ENCODE measurements at places on chromosomes 16 and 17. TPM values are rescaled to one million over a fixed set of nuclear protein-coding genes. Genes with fewer than 3 reads are reported as not detected.

DNA sequence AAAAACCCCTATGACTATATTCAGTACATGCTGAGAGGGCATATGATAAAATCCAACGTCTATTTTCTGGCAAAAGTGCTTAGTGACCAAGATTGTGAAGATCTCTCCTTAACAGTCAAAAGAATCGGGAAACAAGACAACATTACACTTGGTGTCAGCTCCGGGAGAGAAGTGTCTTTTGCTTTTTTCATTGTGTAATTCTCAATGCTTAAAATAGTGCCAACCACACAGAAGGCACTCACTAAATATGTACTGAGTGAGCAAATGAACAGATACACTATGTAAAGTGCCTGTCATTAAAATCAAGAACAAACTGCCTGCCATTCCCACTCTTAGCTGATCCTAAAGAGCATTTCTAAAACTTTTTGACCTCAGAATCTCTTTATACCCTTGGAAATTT is 34.1 kb downstream of the VPS53 start:
- DNase-seq = no peak

DNA sequence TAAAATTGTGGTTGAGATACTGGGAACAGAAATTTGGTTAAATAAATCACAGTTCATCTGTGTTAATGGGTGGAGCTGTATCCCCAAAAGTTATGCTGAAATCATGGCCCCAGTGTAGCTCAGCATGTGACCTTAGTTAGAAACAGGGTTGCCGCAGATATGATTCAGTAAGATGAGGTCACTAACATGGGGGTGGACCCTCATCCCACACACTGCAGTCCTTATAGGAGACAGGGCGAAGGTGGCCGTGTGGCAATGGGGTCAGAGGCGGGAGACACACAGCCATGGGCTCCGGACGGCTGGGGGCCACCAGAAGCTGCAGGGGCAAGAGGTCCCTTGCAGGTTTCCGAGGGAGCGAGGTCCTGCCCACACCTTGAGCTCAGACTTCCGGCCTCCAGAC is 10.7 kb downstream of the GALNS start:
- DNase-seq = peak; percentile 39

- no peak for DNase-seq
Measured at GRCh38 chr17:8160224-8160577, 2.5 kb downstream of the VAMP2 start.

TBC1D3E gene
- total RNA-seq = not detected

GAS2L2 gene
- total RNA-seq = not detected

DNA sequence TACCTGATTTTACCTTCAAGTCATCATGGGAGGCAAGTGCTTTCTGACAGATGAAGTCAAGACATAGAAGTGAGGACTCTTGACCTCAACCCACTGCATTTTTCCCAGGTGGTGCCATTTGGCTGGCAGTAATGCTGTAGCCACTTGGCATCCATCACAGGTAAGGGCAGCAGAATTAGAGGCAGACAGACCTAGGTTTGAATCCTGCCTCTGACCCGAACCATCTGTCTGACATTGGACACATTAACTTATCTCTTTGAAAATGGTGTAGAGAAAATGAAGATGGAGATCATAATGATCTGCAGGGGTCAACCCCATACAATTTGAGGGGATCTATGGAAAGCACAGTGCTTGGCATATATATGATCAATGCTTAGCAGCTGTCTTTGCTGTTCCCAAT is 505.5 kb downstream of the NPIPA7 start:
- no peak for DNase-seq

KRTAP3-2 gene
- not detected for total RNA-seq

GRCh38 chr17:7989781-7990655 is 12.4 kb upstream of the GUCY2D start:
- DNase-seq = peak; percentile 63

TMEM100 gene
- not detected for total RNA-seq

Measured in A172 (cell line).